Suprapubic skin (tissue), 4 donors: ENCODE measurements at places on chromosomes 7 and 10. TPM values are rescaled to one million over a fixed set of nuclear protein-coding genes. Genes with fewer than 3 reads are reported as not detected.

DNA sequence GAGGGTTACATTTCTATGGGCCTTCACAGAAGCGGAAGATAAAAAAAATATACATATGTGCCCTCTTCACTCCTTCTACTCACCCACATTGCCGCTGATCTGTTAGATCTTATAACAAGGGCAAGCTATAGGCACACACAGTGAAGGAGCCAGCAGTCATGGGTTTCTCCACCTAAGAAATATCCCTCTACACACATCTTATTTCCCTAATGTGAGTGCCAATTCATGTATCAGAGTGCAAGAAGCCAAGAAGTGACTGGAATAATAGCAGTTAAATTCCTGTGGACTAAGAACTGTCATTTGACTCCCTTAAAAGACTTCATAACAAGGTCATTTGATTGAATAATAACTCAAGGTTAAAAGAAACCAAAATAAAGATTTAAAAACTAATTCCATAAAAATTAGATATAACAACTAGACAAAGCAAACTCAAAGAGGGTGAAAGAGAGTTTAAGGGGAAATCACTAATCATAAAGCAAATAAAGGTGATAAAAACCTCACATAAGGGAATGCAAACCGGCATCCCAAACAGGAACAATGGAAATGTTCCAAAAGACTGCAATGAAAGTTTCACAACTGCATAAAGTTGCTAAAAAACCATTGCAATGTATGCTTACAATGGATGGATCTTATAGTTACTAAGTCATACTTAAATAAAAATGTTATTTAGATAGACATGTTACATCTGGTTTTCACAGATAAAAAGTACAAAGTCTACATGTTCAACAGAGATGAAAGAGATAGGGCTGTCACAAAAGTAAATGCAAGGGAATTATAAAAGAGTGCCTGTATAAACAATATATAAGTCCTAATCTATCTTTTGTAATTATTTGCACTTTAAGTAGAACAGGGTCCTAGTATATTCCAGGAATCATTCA lies 42.8 kb downstream of the ARHGAP21 start:
- no peak for DNase-seq

DNA sequence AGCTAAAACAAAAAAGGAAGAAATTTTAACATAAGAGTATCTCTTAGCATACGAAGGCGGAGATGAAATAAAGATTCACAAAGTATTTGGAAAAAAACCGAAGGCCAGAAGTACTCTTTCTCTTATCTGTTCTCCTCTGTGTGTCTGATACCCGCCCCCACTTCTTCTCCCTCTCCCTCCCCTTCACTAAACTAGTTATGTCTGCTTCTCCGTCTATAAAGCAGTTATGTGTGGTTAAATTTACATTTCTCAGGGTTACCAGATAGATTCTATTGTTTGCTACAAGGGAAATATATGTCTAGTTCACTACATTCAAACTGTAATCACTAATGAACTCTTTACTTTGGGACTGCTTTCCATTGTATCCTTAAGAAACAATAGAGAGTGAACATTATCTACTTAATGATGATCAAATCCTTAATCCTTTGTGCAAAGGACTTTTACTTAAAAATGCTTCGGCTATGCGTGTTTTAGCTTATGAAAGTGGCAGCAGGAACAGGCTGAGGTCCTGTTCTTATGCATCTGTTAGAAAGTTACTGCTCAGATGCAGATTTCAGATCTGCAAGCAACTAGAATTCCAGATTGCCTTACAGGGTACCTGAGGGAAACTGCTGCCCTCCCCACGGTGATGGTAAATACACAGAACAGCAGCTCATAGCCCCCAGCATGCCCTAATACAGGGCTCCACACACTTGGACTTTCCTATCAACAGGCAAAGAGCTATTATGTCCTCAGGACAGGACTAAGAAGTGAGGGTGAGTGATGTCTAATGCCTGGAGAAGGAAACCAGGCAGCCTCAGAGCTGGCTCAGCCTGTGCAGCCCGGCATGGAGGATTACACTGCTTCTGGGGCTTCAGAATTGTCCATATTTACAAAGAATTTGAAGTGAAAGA lies 273.3 kb downstream of the FZD1 start:
- DNase-seq, result no peak

- no peak for DNase-seq
Measured at GRCh38 chr7:83077328-83077727, 85.4 kb downstream of the PCLO start.

- DNase-seq, result no peak
Measured at GRCh38 chr10:9613338-9614075, 1404.2 kb upstream of the CELF2 start.

Gene FAM20C
- 19.2 TPM for total RNA-seq

Gene NRG3
- 1.4 TPM for total RNA-seq

- no peak for DNase-seq
Measured at GRCh38 chr7:47383072-47383471, 198.8 kb downstream of the TNS3 start.

Gene DUSP5
- total RNA-seq, result 35.9 TPM
